Stimulated activated CD8-positive, alpha-beta memory T cell treated with anti-CD3 and anti-CD28 coated beads, Interleukin-4, amount 100 ng/mL, for 1 hour (primary cell): ENCODE measurements at places on chromosomes 5 and 9.

DNA sequence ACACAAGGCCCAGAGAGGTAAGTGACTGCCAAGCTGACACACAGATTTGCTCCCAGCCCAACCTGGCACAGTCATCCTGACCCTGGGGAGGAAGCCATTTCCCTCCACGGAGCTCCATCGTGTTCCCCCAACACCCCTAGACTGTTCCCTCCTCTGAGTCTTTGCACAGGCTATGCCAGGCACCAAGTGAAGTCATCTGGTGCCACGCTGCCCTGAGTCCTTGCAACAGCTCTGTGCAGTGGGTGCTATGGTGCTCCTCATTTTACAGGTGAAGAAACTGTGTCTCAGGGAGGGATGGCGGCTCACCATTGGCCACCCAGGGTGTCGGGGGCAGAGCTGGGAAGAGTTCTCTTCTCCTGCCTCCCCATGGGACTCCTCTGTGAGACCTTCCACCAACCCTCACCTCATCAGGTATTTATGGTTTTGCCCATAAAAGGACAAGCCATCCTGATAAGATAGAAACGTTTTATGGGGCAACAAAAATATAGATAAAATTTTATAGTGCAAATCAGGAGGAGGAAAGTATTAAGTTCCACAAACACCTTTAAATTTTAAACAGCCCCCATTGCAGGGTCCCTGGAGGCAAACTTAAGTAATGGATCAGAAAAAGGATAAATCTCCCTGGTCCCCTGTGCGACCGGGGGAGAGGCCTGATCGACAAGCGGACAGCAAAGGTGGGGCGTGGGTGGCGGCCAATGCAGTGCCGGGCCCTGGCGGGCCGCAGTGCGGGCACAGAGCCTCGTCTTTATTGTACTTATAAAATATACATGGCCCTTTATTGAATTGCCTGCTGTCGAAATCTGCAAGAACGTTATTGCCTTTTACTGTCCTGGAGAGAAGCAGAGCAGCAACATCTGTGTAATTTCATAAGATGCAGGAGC is 50.2 kb upstream of the ZBTB43 start:
- DNase-seq: no peak

DNA sequence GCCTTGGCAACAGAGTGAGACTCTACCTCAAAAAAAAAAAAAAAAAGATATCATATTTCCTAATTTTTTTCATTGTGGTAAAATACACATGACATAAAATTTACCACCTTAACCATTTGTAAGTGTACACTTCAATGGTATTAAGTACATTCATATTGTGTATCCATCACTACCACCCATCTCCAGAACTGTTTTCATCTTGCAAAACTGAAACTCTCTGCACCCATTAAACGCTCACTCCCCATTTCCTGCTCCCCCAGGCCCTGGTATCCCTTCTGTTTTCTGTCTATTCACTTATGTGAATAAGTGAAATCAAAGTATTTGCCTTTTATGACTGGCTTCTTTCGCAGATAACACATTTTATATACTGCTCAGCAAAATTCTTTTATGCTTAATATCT is 12.8 kb downstream of the LRRC8A start:
- no peak for DNase-seq

DNA sequence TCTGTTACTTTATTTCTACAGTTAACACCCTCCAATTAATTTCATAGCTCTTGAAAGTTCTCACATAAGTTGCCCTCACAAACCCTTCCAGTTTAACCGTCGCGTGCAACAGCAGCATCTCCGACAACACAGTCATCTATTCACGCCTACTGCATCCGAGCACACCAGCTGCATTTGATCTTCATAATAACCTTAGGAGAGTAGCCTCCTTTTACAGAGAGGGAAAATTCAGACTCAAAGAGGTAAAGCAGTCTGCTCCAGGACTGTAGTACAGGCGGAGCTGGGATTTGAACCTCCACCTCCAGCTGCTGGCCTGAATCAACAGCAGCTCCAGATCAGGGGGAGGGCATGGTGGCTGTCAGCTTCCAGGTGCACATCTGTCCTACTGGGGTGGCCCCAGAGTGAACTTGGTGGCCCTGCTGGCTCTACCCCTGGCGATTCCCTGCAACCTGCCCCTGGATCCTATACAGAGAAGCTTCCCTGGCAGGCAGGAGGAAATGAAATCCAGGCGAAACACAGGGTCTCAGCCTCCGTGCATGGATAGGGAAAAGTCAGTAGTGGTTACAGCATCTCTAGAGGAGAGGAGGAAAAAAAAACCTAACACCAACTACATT is 71.6 kb upstream of the UNC5A start:
- DNase-seq: no peak

GRCh38 chr5:172906888-172907287 is 52.3 kb upstream of the RPL26L1 start:
- no peak for DNase-seq

DNA sequence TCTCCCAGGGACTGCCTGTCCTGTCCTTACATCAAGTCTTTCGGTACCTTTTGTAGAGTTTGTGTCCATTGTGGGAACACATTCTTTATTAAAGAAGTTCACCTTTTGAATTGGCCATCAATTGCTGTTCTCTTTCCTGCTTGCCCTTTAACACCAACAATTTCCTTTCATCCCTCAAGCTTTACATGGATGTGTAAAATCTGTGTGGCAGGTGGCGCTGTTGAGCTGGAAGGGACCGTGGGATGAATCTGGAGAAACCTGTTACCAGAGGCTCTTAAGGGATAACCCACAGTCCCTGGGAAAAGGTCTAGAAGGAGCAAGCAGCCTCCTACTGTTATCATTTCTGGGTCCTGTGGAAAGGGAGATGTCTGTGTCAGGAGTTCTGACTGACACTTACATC is 7.9 kb upstream of the ZFP62 start:
- DNase-seq: peak; percentile 47

GRCh38 chr9:123302348-123303214 is 34.2 kb upstream of the STRBP start:
- DNase-seq: no peak

DNA sequence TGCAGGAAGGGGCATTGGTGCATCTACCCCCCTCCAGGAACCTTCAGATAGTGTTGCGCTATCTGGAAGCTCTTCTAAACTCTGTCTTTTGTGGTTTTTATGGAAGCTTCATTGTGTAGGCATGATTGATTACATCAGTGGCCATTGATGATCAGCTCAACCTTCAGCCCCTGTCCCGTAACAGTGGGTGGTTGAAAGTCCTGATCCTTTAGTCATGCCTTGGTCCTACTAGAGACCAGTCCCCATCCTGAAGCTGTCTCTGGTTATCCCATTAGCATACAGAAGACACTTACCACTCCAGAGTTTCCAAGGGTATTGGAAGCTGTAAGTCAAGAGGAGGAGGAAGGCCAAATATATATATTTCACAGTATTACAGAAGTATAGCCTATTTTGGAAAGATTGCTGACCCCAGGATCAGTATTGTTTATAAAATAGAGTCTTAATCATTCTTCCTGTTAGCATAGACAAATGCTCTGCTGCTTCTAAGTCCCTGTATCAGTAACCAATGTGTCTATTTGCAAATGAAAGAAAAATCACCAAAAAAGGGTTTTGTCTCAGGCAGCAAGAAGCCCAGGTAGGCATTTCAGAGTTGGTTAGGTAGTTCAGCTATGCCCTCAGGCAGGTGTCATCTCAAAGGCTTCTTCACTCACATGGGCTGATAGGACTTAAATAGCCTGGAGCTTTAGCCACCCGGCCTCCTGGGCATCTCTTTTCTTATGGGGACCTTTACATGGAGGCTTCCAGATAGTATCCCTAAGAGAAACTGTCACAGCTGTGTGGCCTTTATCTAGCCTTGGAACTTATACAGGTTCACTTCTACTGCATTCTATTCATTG is 41.6 kb downstream of the SPIN1 start:
- DNase-seq: no peak
